HCT116 (cell line): ENCODE measurements at places on chromosomes 3 and 15. TPM values are rescaled to one million over a fixed set of nuclear protein-coding genes. Genes with fewer than 3 reads are reported as not detected.

SPINK8 gene
- total RNA-seq: not detected

AADACL2 gene
- total RNA-seq: not detected

C3orf18 gene
- 10.1 TPM for total RNA-seq

SCAP gene
- total RNA-seq: 67.6 TPM

IRAK2 gene
- 3.6 TPM for total RNA-seq

REC114 gene
- total RNA-seq: not detected

ARPP21 gene
- total RNA-seq: not detected

ICE2 gene
- total RNA-seq: 62.8 TPM

PLSCR2 gene
- total RNA-seq: not detected

PAK6 gene
- 19.9 TPM for total RNA-seq

PLCH1 gene
- 3.8 TPM for total RNA-seq

TRIM69 gene
- total RNA-seq: 13.0 TPM

FRMD5 gene
- 27.2 TPM for total RNA-seq

NOX5 gene
- 0.91 TPM for total RNA-seq

CD86 gene
- not detected for total RNA-seq

LCTL gene
- total RNA-seq: not detected

SNUPN gene
- 29.8 TPM for total RNA-seq

TRAIP gene
- total RNA-seq: 25.5 TPM

MEGF11 gene
- total RNA-seq: 2.3 TPM

RAB27A gene
- 8.8 TPM for total RNA-seq

NANOGP8 gene
- not detected for total RNA-seq
